ENCODE measurements at places on chromosomes 12 and 14.
A peak's percentile ranks its signal among the peaks of the same experiment; 100 is the strongest.

GRCh38 chr14:102574281-102575159, 17.9 kb upstream of the RCOR1 start:
- no peak for DNase-seq

DNA sequence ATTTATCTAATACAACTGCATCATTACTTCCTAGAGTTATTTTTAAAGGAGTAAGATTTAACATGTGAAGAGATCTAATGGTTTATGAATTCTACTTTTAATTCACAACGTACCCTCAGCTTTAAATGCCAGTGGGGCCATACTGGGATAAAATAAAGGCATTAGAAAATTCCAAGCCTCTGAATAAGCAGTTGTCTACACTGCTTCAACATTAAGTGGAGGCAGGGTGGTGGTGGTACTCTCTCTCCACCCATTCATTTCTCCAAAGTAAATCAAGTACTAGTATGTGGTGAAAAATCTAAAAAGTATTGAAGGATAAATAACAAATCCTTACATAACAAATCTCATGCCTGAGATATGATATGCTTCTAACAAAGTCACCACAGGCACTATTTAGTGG, 52.4 kb downstream of the FERMT2 start:
- no peak for DNase-seq

- peak; percentile 73 for DNase-seq
These were observed 24.7 kb upstream of the KRT78 start for GRCh38 chr12:52873513-52873831.

GRCh38 chr14:97074856-97075255, 277.7 kb downstream of the VRK1 start:
- DNase-seq, result no peak

- no peak for DNase-seq
These were observed 9.6 kb upstream of the SNAPC1 start for GRCh38 chr14:61752626-61753025.

- DNase-seq, result no peak
These were observed 32.0 kb downstream of the ANAPC7 start for GRCh38 chr12:110371408-110372055.

GRCh38 chr12:121798787-121799155, 5.0 kb upstream of the SETD1B start:
- DNase-seq, result no peak

DNA sequence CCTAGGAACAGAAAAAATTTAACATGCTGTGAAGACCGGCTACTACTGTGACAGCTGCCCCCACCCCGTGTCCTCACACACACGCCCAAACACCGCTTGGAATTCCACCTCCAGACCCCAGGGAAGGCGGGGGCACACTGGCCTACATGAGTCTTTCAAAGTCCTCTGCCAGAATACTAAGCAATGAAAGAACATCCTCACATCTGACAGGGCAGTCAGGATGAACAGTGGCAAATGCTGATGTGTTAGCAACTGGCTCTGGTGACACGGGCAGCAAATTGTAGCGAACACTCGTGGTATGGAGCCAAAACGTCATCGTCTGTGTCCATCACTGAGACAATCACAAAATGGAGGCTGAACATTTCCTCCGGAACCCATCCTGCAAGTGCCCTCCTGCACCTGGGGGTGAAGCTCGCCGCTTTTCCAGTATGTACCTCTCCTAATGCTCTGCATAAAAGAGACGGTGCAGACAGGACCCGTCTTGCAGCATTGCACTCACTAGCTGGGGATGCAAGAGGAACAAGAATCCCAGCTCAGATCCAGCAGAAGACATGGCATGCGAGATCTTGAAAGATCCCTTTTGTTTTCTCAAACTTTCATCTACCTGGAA, 94.8 kb downstream of the BCL11B start:
- DNase-seq, result no peak

- no peak for DNase-seq
These were observed 17.4 kb downstream of the TMED10 start for GRCh38 chr14:75158843-75159614.

DNA sequence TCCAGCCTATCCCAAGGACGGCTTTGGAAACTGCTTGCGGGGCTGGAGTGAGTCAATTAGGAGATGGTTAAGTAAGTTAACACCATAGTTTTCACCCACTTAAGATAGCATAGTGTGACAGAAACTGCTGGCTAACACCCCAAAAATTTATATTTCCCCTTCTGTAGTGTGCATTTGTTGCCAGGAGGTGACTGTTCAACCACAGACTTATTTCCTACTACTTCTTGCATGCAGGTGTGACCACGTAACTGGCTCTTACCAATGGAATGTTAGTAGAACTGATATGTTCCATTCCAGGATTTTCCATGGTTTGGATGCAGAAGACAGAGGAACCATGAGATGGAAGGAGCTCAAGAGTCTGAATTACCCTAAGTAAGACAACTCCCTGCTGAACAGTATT, 52.9 kb upstream of the SLC35F4 start:
- no peak for DNase-seq

GRCh38 chr14:31320216-31320615, 100.1 kb downstream of the HEATR5A start:
- no peak for DNase-seq

- DNase-seq, result peak; percentile 6
These were observed 333 bp upstream of the KCNA1 start for GRCh38 chr12:4909410-4909733.

- DNase-seq, result no peak
These were observed 12.6 kb upstream of the ZNF385A start for GRCh38 chr12:54397157-54397556.

DNA sequence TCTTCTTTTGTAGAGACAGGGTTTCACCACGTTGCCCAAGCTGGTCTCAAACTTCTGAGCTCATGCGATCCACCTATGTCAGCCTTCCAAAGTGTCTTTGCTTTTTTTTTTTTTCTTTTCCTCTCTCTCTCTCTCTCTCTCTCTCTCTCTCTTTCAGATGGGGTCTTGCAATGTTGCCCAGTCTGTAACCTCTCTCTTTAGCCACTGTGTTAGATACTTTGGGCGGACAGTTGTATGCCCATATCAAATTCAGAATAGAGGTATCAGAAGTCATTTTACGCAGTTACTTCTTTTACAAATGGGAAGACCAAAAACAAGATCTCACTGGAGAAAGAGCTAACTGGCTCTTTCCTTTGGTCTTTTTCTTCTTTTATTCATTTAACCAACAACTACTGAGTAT, 6.7 kb downstream of the HEBP1 start:
- DNase-seq, result no peak

DNA sequence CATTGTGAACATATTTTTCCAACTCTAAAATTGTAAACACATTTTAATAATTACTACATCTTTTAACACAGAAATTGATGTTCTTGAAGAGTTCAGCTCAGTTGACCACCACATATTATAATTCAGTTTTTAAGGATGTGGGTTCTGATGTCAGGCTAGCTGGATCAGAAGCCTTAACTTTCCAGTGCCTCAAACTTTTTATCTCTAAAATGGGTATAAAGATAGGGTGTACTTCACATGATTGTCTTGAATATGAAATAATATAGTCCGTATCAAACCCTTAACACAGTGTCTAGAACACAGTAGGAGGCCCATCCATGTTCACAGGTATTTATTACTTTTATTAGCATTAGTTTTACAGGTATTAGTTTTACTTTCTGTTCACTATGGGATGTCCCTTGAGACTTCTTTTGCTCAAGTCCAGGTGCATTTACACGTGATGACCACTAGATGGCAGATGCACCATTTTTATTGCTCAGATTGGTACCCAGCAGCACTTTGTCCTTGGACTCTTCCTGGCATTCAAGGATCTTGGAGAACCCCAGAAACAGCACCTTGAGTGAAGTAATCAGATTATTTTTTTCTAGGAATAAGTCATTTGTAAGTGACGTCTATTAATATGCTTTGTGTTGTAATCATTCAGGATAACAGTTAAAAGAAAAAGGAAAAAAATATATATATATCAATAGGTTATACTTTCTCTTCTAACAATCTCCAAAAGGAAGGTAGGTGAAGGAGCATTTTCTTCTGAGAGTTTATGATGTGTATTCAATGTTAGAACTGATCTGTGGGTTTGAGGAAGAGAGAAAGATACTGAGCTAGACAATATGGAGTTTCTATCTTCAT, 580.2 kb downstream of the ETNK1 start:
- DNase-seq, result peak; percentile 37

GRCh38 chr12:109553483-109553882, 19.8 kb downstream of the MMAB start:
- DNase-seq, result no peak

- no peak for DNase-seq
These were observed 29.7 kb downstream of the RAD9B start for GRCh38 chr12:110531741-110532333.

GRCh38 chr14:39447175-39447661, 15.0 kb upstream of the FBXO33 start:
- DNase-seq, result no peak

All from NCI-H748 treated with DMSO at 0.1 percent for 48 hours (cell line).